ENCODE measurements at places on chromosomes 6 and 20. TPM values are rescaled to one million over a fixed set of nuclear protein-coding genes. Genes with fewer than 3 reads are reported as not detected.

- no peak for DNase-seq
Observed at GRCh38 chr6:77383026-77383425, 80.3 kb downstream of the HTR1B start.

GRCh38 chr6:67775333-67775732 lies 859.7 kb upstream of the ADGRB3 start:
- DNase-seq, result no peak

- no peak for DNase-seq
Observed at GRCh38 chr20:47349365-47350180, 6.9 kb downstream of the ZMYND8 start.

DNA sequence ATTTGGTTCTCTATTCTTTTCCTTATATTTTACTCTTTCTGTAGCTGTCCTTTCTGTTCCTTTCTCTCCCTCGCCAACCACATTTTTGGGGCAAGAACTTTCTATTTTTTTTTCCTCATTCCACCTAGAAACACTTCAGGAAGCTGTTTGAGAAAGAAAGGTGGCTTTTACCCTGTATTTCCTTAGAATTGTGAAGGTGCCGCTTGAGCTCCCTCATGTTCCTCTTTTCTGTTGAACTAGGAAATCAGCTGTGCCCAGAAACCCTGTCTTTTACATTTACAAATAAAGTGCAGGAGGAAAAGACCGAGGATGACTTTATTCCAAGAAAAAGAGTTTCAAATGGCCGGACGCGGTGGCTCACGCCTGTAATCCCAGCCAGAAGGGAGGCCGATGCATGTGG lies 38.2 kb downstream of the OR2B2 start:
- DNase-seq, result no peak

- no peak for DNase-seq
Observed at GRCh38 chr6:112920994-112921393, 573.9 kb downstream of the RFPL4B start.

The NT5E gene
- 64.9 TPM for total RNA-seq
